ENCODE measurements at places on chromosomes 6 and 20.

DNA sequence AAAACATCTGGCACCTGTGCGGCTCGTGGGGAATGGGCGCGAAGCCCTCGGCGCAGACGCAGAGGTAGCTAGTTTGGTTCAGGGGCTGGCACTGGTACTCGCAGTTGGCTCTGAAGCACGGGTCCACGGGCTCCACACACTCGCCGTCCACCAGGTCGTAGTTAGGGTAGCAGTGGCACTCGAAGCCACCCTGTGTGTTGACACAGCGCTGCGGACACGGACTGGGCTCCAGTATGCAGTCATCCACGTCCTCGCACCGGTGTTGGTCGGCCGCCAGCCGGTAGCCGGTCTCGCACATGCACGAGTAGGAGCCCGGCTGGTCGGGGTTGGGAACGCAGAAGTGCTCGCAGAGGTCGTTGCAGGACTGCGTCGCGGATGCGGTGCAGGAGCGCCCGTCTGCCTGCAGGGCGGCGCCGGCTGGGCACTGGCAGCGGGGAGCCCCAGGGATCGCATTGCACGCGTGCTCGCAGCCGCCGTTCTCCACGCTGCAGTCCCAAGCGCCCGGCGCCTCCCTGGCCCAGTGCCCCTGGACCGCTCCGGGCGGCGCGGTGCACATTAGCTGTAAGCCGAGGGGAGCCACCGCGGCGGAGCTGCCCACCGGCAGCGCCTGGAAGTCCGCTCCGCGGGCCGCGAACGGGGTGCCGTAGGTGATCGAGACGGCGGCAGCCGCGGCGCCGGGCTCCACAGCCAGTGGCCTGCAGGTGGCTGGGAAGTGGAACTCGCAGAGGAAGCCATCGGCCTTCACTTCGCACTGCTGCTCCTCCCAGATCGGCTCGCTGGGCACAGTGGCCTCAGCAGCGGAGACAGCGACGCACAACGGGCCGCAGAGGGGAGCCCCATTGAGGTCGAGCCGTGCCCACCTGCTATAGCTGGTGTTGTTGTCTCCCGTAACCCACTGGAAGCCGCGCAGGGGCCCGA is 930 bp downstream of the THBD start:
- DNase-seq: peak; percentile 11

DNA sequence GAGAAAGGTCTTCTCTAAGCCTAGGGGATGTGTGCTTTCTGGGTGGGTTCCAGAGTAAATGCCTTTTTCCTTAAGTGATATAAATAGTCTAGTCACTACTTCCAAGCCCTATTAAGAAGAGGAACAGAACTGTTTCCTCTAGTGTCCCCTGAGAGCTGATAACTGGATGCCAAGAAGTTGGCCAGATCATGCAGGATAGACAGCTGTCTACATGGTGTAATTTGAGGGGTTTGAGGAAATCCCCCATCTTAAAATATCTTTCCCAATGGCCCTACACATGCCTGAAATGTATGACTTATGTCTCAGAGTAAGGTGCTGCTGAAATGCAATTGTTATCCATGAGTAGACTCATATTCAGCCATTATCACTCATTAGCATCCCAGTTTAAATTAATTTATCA is 20.2 kb upstream of the PIM1 start:
- no peak for DNase-seq

GRCh38 chr20:22794200-22794599 is 209.8 kb upstream of the FOXA2 start:
- no peak for DNase-seq

- DNase-seq: no peak
These were observed 678.7 kb upstream of the ADGRB3 start for GRCh38 chr6:67956352-67956751.

DNA sequence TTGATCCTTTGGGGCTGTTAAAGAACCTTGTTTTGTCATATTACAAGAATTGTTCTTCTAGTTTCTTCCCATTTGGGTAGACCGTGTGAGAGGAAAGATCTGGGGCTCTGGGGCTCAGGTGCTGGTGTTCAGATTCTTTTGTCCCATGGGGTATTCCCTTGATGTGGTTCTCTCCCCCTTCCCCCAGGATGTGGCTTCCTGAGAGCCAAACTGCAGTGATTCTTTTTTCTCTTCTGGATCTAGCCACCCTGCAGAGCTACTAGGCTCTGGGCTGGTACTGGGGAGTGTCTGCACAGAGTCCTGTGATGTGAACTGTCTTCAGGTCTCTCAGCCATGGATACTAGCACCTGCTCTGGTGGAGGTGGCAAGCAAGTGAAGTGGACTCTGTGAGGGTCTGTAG is 480.5 kb upstream of the MAN1A1 start:
- no peak for DNase-seq

DNA sequence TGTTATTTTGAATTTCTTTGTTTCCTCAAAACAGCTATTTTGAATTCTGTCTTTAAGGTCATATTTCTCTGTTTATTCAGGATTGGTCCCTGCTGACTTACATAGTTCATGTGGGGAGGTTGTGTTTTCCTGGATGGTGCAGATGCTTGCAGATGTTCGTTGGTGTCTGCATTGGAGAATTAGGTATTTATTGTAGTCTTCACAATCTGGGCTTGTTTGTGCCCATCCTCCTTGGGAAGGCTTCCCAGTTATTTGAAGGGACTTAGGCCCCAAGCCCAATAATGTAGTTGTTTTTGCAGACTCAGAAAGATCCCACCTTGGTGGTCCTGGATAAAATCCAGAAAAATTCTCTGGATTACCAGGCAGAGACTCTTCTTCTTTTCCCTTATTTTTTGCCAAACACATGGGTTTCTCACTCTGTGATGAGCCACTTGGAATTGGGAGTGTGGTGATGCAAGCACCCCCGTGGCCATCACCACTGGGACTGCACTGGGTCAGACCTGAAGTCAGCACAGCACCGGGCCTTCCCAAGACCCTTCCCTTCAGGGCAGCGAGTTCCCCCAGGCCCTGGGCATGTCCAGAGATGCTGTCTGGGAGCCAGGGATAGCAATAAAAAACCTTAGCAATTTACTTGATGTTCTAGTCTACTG is 81.6 kb upstream of the EZR start:
- DNase-seq: no peak
